Stomach (tissue), 19 donors: ENCODE measurements at places on chromosomes 2 and 18. TPM values are rescaled to one million over a fixed set of nuclear protein-coding genes. Genes with fewer than 3 reads are reported as not detected.

CENPA gene
- polyA plus RNA-seq: 3.1 TPM

GAL3ST2 gene
- polyA plus RNA-seq: not detected

- DNase-seq: no peak
- H3K36me3 ChIP-seq: no peaks in the 10 kb centered on the region
- H3K27me3 ChIP-seq: no peaks in the 10 kb centered on the region
- no peaks in the 10 kb centered on the region for H3K4me1 ChIP-seq
Measured at GRCh38 chr2:204491528-204491927, 53.7 kb upstream of the PARD3B start.

DNA sequence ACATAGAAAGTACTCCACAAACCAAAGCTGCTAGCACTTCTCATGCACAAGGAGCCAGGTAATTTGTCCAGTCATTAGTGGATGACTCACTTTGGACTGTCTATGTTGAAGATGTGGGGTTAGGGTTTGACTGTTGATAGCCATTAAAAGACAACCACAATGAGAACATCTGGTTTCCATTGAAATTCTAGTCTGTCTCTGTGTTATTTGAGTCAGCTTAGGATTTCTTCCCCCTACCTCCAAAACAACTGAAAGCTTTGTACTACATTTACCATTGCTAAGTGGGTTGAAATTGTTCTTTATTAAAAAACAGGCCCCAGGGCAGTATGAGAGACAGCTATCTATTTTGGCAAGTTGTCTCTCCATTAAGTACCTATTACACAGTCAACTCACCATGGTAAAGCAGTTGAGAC lies 50.2 kb upstream of the ANKRD44 start:
- no peaks in the 10 kb centered on the region for H3K4me1 ChIP-seq
- H3K27me3 ChIP-seq: no peaks in the 10 kb centered on the region
- H3K4me3 ChIP-seq: no peak overlapping the region
- DNase-seq: no peak
- H3K36me3 ChIP-seq: no peaks in the 10 kb centered on the region

GKN2 gene
- 1,349 TPM for polyA plus RNA-seq

CAPN13 gene
- 20.3 TPM for polyA plus RNA-seq

DNA sequence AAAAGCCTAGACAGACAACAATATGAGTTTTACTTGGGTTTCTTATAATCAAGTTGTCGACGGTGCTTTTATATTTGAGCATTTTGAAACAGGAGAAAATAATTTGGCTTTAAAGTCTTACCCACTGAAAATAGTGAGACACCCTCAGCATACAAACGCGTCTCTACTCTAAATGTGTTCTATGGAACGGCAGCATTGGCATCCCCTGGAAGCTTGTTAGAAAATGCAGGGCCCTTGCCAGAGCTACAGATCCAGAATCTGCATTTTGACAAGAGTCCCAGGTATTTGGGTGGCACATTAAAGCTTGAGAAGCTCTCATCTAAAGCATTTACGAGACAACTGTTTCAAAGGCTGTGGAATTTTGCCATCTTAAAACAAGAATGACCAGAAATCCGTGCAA lies 163.5 kb downstream of the PID1 start:
- no peak overlapping the region for H3K27ac ChIP-seq
- H3K27me3 ChIP-seq: no peaks in the 10 kb centered on the region
- H3K36me3 ChIP-seq: no peaks in the 10 kb centered on the region
- H3K4me3 ChIP-seq: no peak overlapping the region
- H3K4me1 ChIP-seq: no peaks in the 10 kb centered on the region

GRCh38 chr2:27088634-27089033 lies 2.1 kb downstream of the KHK start:
- DNase-seq: no peak
- peaks cover 21% of the 10 kb centered on the region for H3K4me1 ChIP-seq
- H3K4me3 ChIP-seq: no peak overlapping the region

GRCh38 chr2:43240766-43241150 lies 14.4 kb upstream of the ZFP36L2 start:
- no peak overlapping the region for H3K4me3 ChIP-seq
- H3K36me3 ChIP-seq: no peaks in the 10 kb centered on the region
- H3K4me1 ChIP-seq: no peaks in the 10 kb centered on the region
- H3K27me3 ChIP-seq: no peaks in the 10 kb centered on the region
- DNase-seq: no peak

- DNase-seq: no peak
- H3K4me3 ChIP-seq: no peak overlapping the region
- H3K27ac ChIP-seq: no peak overlapping the region
Measured at GRCh38 chr18:40243607-40244006, 1711.4 kb upstream of the PIK3C3 start.

IER3IP1 gene
- polyA plus RNA-seq: 12.7 TPM

DNA sequence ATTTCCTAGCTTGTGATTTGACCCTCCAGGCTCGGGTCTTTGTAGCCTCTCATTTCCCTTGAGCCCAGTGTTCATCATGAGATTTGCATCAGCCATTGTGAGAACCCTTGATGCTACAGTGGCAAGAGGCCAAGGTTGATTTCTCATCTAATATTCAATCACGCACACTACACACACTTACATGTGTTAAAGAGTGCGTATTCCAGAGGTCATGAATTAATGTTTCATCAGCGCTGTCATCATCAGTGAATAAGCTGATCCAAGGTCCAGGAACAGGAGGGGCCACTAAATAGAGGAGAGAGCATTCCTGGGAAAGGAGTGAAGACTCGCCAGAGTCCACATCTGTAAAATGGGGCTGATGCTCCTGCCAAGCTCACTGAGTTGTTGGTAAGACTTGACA lies 276.1 kb upstream of the SIX2 start:
- no peak overlapping the region for H3K27ac ChIP-seq
- no peaks in the 10 kb centered on the region for H3K27me3 ChIP-seq
- H3K4me3 ChIP-seq: no peak overlapping the region
- H3K4me1 ChIP-seq: no peaks in the 10 kb centered on the region
- DNase-seq: no peak

GRCh38 chr2:195824478-195824877 lies 167.5 kb downstream of the SLC39A10 start:
- H3K4me3 ChIP-seq: no peak overlapping the region
- DNase-seq: no peak
- no peaks in the 10 kb centered on the region for H3K4me1 ChIP-seq
- no peaks in the 10 kb centered on the region for H3K36me3 ChIP-seq

HK2 gene
- polyA plus RNA-seq: 6.6 TPM

DNA sequence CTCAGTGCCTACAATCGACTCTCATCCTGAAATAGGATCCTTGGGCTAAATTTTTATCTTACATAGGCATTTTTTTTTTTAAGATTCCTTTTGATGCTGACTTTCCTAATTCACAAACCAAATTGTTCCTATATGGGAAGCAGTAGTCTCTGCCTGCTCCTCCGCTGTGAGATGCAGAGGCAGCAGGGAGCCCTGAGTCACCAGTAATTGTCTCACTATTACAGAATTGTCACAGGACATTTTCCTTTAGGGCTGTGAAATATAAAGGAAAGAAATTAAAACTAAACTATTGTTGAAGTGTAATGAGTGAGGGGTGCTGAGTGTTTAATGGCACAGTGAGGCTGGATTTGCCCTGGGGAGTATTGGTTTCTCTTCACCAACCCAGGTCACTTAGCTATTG lies 63.8 kb downstream of the MYO3B start:
- no peaks in the 10 kb centered on the region for H3K27me3 ChIP-seq
- DNase-seq: no peak
- H3K4me3 ChIP-seq: no peak overlapping the region
- no peak overlapping the region for H3K27ac ChIP-seq
- H3K4me1 ChIP-seq: no peaks in the 10 kb centered on the region

DNA sequence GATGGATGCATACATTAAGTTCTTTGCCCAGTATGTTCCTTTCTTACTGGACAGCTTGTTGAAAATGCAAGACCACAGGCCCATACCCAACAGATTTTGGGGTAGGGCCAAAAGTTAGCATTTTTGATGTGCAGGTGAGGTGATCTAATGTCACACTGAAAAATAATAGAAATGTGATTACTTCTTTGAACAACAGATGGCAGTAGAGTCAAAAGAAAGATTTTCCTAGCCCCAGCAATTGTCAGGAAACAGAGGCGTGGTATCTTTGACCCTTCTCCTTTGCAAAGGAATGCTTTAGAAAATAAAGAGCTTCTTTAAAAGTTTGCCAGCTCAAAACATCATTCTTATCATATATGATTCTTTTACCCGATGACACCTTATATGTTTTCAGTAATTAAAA lies 343.6 kb upstream of the SYT4 start:
- no peak overlapping the region for H3K27ac ChIP-seq
- no peaks in the 10 kb centered on the region for H3K4me1 ChIP-seq
- H3K27me3 ChIP-seq: no peaks in the 10 kb centered on the region
- no peak overlapping the region for H3K4me3 ChIP-seq

GRCh38 chr2:240921995-240922244 lies 15.8 kb downstream of the CROCC2 start:
- no peaks in the 10 kb centered on the region for H3K27me3 ChIP-seq
- H3K4me1 ChIP-seq: peaks cover 18% of the 10 kb centered on the region
- peak; percentile 6 for DNase-seq
- H3K27ac ChIP-seq: peak overlapping the region; percentile 77
- H3K4me3 ChIP-seq: no peak overlapping the region

DNA sequence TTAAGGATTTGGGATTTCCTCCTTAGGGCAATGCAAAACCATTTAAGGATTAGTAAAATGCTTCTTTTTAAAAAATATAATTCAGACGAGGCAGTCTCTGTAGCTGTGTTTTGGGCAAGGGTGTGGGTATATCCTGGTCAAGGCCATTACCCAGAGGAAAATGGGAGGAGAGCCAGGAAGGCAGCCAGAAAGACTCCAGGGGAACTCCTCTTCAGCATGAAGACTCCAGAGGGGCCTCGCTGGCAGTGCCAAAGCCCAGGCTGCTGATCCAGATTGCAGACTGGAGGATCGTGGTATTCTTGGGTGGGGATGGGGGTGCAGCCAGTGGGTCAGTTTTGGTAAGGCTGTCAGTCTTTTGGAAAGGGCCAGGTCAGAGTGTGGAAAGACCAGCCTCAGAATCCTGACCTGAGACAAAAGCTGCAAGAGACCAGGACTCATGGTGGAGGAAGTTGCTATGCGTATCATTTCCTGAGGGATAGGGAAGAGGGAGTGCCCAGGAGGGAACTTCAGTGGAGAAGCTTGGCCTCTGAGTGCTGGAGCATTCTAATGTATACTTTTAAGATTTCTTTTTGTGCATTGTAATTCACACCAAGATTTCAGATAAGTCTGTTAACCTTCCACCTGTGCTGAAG lies 20.9 kb upstream of the RAB11FIP5 start:
- H3K4me1 ChIP-seq: no peaks in the 10 kb centered on the region
- H3K36me3 ChIP-seq: no peaks in the 10 kb centered on the region
- peaks cover 3% of the 10 kb centered on the region for H3K27me3 ChIP-seq
- no peak overlapping the region for H3K27ac ChIP-seq
- DNase-seq: no peak

GRCh38 chr2:112582314-112582746 lies 2.1 kb upstream of the CHCHD5 start:
- H3K36me3 ChIP-seq: peaks cover 14% of the 10 kb centered on the region
- DNase-seq: no peak
- H3K27ac ChIP-seq: no peak overlapping the region
- H3K27me3 ChIP-seq: no peaks in the 10 kb centered on the region

DNA sequence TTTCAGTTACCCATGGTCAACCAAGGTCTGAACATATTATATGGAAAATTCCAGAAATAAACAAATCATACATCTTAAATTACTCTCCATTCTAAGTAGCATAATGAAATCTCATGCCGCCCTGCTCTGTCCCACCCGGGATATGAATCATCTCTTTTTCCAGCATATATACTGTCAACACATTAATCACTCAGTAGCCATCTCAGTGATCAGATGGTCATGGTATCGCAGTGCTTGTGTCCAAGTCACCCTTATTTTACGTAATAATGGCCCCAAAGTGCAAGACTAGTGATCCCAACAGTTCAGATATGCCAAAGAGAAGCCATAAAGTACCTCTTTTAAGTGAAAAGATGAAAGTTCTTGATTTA lies 43.8 kb downstream of the OSBPL6 start:
- H3K4me1 ChIP-seq: peaks cover 11% of the 10 kb centered on the region
- H3K36me3 ChIP-seq: no peaks in the 10 kb centered on the region
- H3K4me3 ChIP-seq: no peak overlapping the region
- no peaks in the 10 kb centered on the region for H3K27me3 ChIP-seq
- H3K27ac ChIP-seq: no peak overlapping the region

- DNase-seq: peak; percentile 57
- H3K27ac ChIP-seq: peak overlapping the region; percentile 92
- H3K4me3 ChIP-seq: no peak overlapping the region
Measured at GRCh38 chr2:102065675-102066252, 74.0 kb downstream of the IL1R2 start.

GRCh38 chr18:9707381-9708056 lies 582 bp upstream of the RAB31 start:
- no peaks in the 10 kb centered on the region for H3K27me3 ChIP-seq
- H3K27ac ChIP-seq: peak overlapping the region; percentile 94
- H3K4me3 ChIP-seq: peak overlapping the region; percentile 80
- no peaks in the 10 kb centered on the region for H3K36me3 ChIP-seq
- no peak for DNase-seq

DNA sequence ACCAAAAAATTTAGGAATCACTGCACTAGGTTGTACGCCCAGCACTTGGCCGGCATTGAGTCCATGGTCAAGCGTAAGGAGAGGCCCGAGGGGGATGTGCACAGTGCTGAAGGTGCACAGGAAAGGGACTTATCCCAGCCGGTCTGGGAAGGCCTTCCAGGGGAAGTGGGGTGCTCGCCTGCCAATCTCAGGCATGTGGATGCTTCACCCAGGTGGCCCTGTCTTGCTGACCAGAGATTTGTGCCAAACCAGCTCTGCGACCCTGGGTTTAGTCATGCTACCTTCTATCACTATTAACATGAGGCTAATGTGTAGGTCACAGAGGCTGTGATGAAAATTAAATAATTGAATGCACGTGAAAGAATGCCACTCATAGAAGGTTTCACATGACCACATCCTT lies 1.7 kb upstream of the ITM2C start:
- no peak overlapping the region for H3K4me3 ChIP-seq
- DNase-seq: no peak
- peaks cover 38% of the 10 kb centered on the region for H3K4me1 ChIP-seq
- H3K27ac ChIP-seq: no peak overlapping the region

- no peak overlapping the region for H3K27ac ChIP-seq
- no peak overlapping the region for H3K4me3 ChIP-seq
- no peak for DNase-seq
- peaks cover 16% of the 10 kb centered on the region for H3K4me1 ChIP-seq
Measured at GRCh38 chr2:46669996-46670793, 190.8 kb downstream of the TMEM247 start.

C2orf72 gene
- 3.3 TPM for polyA plus RNA-seq

DNA sequence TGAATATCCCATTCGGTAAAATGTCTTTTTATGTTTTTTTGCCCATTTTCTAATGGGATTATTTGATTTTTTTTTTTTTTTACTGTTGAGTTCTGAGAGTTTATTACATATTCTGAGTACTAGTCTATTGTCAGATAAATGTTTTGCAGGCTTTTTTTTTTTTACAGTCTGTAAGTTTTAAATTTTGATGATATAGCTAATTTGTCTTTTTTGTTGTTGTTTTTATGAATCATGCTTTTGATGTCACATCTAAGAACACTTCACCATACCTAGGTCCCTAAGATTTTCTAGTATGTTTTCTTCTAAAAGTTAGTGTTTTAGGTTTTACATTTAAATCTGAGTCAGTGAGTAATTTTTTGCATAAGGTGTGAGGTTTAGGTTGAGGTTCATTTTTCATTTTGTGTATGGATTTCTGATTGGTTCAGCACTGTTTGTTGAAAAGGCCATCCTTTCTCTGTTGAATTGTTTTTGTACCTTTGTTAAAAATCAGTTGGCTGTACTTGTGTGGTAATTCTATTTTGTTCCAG lies 40.7 kb downstream of the PTPN4 start:
- H3K27ac ChIP-seq: no peak overlapping the region
- DNase-seq: no peak
